NCI-H1105 treated with DMSO at 0.1 percent for 48 hours (cell line): ENCODE measurements at places on chromosomes 1 and 21.

DNA sequence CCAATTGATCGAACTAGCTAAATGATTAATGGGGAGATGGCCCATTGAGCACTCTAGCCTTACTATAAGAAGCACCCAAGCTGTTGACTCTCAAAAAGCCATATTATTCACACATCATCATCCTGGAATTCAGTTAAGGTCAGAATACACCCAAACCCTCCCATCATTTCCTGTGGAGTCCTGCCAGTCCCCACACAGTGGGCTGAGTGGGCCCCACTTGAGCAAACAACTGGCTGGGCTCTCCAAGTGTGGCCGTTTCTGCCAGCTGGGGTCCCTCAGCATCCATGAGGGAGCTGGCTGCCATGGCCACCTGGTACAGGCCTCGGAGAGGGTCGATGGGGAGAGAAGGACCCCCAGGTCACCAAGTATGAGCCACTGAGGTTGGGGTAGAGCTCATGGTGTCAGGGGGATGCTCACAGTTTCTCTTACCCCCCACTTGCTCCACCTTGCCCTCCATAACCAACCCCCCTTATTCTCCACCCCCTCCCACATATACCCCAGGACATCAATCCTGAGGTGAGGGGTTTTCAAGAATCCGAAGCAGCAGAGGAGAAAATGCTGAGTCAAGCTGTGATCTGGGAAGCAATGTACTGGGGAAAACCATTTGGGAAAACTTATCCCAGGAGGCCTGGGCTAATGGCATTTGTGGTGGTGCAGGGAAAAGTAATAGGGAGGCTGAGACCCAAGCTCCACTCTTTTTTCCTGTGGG, 60.3 kb downstream of the UBE2T start:
- no peak for DNase-seq

- peak; percentile 88 for DNase-seq
These were observed 365.5 kb downstream of the PRDM2 start for GRCh38 chr1:14065486-14065885.

GRCh38 chr1:98490099-98490498, 171.4 kb upstream of the SNX7 start:
- DNase-seq = no peak

DNA sequence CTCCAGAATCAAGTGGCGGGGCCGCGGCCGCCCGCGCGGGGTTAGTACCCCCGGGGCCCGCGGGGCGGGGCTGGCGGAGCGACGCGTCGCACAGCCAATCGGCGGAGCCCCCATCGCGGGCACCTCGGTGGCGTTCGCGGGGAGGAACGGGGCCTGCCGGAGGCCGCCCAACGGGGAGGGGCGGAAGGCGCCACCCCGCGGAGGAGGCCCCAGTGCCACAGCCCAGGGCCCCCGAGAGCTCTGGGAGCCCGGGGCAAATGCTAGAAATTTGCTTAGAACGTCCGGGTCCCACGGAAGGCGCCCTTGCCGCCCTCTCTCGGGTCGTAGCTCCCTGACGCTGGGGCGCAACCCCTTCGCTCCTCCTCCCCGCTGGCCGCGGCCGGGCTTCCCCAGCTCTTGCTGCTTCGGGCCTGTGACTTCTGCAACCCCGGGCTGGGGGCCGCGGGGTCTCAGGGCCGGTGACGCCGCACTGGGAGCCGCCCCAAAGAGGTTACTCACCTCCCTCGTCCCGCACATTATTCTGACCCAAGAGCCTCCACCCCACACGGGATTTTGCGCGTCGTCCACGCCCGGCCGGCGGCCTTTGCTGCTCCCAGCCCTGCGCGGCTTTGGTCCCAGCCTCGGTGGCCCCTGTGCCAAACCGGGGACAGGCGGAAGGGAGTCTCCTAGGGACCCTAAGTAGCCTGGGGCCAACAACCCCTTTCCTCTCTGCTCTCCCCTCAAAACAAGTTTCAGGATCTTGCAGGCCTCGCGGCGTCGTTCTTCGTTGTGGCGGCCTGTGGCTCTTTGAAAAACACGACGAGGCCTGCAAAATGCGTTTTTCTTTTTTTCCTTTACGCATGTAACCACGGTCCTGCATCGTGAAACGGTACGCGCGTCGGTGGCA, at the start of gene RUNX3:
Gene RUNX3 (minus strand): TSS at position 17 of the 886 bp plus-strand sequence. CDS start 408 bp downstream, outside the sequence.
- DNase-seq = peak; percentile 68

DNA sequence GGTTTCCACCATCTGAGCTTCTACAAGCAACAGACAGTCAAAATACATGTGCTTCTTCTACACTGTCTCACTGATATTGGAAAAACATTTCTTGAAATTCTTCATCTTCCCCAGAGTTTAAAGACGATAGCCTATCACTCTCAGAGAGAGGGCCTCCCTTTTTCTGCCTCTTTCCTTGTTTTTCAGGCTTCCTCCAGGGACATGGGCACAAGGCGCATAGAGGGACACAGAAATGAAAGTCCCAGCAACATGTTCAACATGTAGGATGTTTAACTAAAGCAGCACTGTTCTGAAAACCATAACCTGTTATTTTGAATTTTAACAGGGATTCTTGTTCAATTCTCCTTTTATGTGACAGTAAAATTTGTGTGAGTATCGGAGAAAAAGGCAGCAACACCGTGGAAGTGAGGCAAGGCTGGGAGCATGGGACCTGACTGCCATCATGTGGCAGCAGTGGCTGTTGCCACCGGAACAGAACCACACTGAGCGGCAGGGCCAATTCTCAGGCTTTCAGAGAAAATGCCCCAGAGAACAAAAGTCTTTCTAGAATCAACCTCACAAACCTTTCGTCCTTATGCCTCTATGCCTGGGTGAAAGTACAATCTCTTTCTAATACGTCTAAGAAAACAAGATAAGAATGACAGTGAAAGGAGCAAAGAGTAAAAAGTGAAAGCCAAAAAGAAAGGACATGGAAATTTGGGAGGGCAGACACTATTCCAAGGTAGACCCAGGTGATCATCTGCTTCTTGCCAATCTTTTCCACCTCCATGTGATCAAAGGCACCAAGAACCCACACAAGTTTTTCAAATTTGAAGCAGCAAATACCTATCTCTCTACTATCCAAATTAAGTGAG, 54.5 kb downstream of the PCNX2 start:
- no peak for DNase-seq

DNA sequence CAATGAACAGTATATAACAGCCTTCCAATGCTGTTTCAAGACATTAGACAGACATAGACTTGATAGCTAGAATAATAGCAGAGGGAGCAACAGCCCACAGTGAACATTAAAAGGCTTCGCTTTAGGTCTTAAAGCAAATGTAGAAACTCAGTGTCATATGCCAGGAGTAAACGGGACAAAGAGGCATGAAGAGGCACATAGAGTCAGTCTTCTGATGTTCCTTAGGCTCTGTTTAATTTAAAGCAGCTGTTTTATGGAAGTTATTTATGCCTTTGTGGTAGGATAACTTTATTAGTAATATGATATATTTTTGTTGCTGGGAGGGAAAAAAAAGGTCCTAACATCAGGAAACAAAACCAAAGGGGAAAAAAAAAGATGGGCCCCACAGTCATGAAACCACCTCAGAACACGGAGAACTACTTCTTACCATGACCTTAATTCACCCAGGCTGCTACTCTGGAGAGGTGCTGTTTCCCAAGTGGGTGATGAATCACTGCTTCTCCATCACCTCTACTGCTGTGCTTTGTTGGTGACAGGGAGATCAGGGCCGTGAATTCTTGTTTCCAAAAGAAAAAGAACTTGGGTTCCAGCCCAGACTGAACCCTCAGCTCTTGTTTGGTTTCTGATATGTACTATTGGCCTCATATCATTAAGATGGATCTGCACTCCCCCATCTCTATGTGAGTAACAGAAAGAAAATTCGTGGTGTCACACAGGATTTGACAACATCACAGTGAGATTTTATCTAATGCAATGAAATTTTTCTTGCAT, 616.9 kb downstream of the KIF26B start:
- DNase-seq = no peak

DNA sequence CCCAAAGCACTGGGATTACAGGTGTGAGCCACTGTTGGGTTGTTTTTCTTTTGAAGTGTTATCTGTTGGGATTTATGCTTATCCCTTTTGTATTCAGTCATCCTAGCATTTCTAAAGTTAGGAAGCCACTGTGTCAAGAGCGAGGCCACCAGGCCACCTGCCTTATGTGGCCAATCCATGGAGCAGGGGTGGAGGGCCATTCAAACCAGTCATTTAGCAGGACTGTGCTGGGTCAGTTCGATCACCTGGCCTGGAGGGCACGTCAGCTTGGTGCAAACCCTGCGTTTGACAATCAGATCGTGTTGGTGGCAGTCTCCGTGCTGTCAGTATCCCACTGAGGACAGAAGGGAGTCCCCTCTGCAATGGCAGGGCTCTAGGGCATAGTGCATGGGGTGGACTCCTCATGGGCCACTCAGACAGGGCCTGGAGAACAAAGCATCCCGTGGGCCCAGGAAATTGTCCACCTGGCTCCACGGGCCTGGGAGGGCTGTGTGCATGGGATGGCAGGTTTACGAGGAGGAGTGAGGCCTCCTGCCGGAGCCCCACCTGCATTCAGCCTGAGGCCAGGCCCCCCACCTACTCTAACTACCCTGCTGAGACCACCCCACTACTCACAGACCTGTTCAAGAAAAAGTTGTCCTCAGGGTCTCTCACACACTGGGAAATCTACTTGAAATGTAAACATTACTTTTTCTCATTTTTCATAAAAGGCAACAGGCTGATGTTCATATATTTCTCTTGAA, 242.3 kb downstream of the SDCCAG8 start:
- DNase-seq = no peak

GRCh38 chr1:208603721-208604120, 359.5 kb upstream of the PLXNA2 start:
- no peak for DNase-seq

GRCh38 chr21:33396436-33396835, 6.8 kb upstream of the IFNGR2 start:
- DNase-seq = no peak

- DNase-seq = no peak
These were observed 25.3 kb downstream of the RRAGC start for GRCh38 chr1:38834221-38834782.

DNA sequence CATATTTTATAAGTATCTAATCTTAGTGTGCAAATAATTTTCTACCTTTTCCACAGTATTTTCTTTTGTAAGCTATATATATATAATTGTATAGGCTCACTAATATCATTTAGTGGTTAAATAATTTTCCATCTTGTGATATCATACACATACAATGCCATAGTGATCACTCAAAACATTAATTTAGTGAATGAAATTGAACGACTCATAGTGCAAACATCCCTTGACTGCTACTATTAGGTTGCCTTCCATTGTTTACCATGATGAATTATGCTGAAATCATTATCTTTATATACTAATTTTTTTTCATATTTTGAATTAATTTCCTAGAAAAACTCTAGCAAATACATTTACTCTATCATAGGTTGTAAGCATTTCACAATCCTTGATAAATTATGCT, 127.1 kb downstream of the PCNX2 start:
- no peak for DNase-seq

DNA sequence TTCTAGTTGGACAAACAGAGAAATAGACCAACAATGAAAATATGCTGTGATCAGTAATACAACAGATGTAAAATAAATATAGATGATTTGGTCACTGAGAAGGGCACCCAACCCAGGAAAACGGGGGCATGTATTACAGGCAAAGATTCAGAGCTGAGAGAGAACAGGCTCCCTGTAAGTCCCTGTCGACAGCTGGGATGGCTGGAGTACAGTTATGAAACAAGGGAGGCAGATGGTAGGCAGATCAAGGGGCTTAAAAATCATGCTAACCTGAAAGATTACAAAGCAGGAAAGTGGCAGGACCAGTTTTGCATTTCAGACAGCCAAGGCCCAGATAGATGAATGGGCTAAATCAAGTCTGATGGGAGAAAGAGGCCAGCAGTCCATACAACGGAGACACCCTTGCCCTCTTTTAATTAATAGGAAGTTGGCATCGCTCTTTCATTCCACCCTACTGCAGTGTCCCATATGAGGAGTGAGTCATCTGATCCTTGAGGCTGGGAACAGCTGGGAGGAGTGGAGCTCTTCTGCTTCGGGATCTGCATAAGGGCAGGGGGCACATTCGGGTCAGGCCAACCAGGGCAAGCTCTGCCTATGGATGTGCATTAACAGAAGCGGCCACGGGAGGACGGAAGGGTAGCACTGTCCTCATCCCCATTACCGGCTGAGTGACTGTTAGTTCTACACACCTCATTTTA, 171.1 kb downstream of the DAB1 start:
- no peak for DNase-seq

GRCh38 chr1:32273391-32274208, 18.3 kb upstream of the HDAC1 start:
- DNase-seq = peak; percentile 50

DNA sequence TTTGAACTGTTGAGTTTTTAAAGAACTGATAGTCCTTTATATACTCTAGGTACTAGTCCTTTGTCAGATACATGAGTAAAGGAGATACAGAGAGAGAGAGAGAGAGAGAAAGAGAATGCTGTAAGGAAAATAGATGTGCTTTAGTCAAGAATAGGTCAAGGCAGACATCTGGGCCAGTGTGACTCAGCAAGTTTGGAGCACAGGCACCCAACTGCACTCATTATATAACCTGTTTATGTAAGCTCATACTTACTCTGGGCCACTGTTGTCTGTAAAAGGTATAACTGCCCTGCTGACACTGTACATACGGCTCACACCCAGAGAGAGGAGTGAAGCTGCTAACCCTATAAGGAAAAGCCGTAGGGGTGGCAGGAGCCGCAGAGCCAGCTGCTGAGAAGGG, 32.2 kb upstream of the AKT3 start:
- no peak for DNase-seq

- no peak for DNase-seq
These were observed 79.0 kb downstream of the HSPA13 start for GRCh38 chr21:14303731-14304488.

DNA sequence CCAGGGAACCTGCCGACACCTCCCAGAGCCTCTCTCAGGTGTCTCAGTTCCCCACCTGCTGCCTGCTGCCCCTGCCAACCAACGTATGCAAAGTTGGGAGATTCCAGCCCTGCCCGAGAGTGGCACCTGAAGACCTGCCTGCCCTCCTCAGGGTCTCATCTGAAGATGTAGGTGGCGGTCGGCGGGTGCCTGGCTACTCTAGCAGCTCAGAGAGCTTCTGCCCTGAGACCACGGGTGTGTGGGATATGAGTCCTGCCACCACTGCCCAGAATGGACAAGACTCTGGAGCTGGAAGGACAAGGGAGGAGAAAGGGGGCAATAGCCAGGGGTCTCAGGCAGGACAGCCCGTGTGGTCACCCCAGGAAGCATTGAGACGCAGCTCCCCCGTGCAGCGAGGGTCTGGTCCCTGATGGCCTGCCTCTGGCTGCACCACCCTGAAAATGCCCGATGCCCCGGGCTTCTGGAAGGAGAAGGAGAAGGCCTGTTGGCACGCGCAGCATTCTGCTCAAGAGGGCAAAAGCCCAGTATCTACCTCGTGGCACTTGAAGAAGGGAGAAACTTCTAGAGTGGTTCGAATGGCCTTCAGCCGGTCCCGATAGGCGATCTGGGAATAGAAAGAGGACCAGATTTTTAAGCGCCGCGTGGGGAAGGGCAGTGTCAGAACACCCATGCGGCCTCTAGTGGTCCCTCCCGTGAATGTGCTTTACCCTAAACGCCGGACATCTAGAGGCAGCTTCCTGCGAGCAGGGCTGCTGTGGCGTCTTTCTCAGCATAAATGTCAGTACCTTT, 88.8 kb downstream of the STUM start:
- DNase-seq = no peak
